ENCODE measurements at places on chromosomes 16 and 17.

DNA sequence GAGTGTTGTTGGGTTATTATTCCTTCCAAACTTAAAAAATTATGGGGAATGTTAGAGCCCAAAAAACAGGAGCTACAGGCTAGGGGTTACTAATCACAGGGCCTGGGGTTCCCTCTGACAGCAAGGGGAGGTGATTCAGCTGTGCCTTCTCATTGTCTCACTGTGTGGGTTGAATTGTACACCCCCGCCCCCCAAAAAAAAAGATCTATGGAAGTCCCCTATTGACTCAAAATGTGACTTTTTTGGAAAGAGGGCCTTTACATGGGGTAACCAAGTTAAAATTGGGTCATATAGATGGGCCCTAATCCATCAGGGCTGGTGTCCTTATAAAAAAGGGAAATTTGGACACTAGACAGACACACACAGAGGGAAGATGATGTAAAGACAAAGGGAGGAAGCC lies 190.2 kb downstream of the SOX9 start:
- no peak for DNase-seq

DNA sequence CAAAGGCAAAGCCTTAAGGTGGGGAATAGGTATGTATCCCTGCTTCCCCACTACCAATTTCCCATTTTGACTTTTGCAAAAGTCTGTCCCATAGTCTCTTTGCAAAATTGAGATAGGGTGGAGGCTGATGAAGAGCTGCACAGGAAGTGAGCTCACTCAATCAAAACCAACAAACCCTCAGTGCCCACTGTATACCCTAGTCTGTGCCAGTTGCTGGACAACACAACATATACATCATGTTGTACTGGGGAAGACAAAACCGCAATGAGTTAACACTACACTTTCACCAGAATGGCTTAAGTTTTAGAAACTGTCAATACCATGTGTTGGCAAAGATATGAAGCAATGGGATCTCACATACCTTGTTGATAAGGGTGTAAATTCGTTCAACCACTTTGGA lies 40.4 kb upstream of the AXIN2 start:
- no peak for DNase-seq

GRCh38 chr17:81870131-81870980 lies 781 bp downstream of the ARHGDIA start:
- no peak for DNase-seq

GRCh38 chr17:50076591-50077235 lies 18.4 kb upstream of the PDK2 start:
- DNase-seq, result no peak

DNA sequence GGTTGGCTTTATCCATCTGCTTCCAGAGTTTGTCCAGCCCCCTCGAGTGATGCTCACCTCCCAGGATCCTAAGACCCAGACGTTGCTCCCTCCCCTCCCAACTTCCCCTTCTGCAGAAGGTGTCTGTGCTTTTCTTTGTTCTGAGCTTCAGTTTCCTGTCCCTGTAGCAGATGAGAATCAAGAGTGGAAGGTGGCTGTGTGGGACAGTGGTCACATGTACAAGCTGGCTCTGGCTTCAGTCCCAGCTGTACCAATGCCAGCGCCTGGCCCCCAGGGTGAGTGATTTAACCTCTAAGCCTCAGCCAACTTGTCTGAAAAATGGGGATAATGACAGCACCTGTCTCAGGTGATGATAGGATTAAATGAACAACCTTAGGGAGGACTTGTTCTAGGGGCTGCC lies 7.7 kb downstream of the PRR15L start:
- no peak for DNase-seq

- DNase-seq, result no peak
Measured at GRCh38 chr17:8004899-8005298, 2.5 kb downstream of the GUCY2D start.

DNA sequence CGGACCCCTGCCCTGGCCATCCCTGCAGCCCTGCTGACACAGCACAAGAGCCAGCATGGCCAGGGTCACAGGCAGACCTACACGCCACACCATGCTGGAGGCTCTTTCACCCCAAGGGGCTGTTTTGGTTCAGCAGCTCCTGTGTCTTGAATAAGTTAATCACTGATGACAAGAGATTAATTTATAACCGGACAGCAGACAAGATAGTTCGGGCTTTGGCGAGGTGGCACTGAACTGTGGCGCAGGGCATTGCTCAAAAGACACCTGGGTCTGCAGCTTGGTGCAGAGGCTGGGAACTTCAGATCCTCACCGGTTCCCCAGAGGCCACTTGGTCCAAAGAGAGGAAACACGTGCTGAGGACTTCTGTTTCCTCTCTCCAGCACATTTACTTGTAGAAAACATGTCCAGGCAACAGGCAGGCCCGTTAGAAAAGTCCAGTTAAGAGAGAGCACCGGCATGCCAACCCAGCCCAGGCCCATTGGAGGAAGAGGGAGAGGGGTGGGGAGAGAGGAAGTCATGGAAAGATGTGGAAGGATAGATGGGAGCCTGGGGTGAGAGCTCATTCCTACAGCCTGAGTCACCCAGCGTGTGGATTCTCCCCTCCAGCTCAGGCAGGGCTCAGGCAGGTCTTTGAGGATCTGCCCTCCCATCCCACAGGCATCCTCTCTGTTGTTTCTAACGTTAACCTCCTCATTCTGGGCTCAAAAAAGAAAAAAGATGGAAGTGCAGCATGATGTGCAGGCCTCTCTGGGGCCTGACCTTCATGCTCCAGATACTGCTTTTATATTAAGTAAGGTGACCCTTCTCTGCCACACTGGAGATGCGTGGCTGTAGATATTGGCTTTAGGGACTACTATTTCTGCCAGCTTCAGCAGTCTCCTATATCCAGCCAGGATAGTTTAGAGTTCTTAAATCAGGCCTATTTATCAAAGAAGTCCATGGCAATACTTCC lies 80.0 kb upstream of the HNF1B start:
- no peak for DNase-seq

Measured in T-helper 9 cell (primary cell).